ENCODE measurements at places on chromosomes 2 and 18.

- no peak for DNase-seq
Measured at GRCh38 chr2:109637749-109638570, 23.8 kb downstream of the SOWAHC start.

- no peak for DNase-seq
Measured at GRCh38 chr2:53366543-53366942, 401.1 kb upstream of the CHAC2 start.

GRCh38 chr2:237154082-237154638 lies 68.5 kb downstream of the COPS8 start:
- DNase-seq: no peak

GRCh38 chr2:172285760-172286159 lies 141.6 kb upstream of the ITGA6 start:
- no peak for DNase-seq

DNA sequence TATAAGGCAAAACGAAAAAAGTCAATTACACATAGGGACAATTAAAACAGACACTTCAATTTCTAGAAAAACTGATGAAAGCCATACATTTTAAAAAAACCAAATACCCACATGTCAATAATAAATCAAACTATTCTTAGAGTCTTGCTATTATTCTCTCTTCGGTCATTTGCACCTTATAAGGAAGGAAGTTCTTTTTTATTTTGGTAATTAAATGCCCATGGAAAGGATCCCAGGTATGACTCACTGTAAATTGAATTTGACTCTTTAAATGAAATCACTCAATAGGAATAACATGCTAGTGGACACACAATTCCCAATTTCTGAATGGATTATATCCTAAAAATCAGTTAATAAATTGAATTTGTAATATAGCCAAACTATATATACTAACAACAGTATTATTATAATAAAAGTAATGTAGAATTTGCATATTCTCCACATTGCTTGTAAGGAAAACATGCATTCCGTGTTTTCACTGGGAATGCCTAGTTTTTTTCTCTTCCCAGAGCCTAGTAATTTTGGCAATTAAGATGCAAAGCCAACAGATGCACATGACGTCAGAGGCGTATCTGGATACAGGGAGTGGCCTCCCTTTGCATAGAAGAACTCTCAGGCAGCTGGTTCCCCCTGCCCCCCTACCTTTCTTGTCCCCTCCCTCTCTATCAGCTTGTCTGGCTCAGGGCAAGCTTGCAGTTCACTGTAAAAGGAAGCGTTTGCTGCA lies 153.5 kb upstream of the PGAP1 start:
- no peak for DNase-seq

GRCh38 chr2:74864728-74865722 lies 31.1 kb downstream of the HK2 start:
- DNase-seq: no peak

DNA sequence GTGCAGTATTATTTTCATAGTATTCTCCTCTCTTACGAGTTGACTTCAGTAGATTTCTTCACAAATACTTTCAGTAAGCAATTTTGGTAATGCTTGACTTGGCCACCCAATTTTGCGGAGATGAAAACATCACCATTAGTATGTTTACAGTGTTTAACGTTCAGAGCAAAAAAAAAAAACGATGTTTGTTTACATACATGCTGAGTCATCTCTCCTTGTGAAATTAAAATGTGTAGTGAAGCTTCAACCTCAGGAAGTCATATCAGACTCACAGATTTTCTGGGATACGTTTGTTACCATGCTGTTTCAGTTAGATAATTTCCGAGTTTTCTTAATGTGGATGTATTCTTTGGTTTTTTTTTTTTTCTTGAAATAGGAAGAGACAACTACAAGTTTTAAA lies 100.1 kb downstream of the CTNNA2 start:
- no peak for DNase-seq

DNA sequence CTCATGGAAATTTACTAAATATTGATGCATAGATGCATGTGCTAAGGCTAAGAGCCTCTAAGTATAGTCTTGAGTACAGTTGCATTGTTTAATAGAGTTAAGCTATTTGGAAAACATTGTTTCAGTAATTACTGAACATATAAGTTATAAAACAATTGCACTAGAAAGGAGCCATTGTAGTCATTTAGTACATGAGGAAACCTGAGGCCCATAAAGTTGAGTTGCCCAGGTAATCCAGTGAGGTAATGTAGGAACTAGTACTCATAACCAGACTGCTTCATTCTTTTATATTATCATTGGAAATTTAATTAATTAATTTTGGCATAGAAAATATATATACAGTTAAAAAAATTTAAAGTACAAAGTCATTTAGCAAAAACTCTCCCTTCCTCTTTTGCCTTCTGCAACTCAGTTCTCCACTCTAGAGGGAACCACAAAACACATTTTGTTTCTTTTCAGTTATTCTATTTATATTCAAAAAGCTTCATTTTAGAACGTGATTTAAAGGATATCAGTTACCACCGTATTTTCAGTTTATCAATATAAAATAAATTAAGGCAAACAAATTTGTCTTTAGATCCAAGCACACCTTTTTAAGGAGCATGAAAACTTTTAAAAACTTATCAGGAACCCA lies 27.8 kb upstream of the TBR1 start:
- no peak for DNase-seq

DNA sequence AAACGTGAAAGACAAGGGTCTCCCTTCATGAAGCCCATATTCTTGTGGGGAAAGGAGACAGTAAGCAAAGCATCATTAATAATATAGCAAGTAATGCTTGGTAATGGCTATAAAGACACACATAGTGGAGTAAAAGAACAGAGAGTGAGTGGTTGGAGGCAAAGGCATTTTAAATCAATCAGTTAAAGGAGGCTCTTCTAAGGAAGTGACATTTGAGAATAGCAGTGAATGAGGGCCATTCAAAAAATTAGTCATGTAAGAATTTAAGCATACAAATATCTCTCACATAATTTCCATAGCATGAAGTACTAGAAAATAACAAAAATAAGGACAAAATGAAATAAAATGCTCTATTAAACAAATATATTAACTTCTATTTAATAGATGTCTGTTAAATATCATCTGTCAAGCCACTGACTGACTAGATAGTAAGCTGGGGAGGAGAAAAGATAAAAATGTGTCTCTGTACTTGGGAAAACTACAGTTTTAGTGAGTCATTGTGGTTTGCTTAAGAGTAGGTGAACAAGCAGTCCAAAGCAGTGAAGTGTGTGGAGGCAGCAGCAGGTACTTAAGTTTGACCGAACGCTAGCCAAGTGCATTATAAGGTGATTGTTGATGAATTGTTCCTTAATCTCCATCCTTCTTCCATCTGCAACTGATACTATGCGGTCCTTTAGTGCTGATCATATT lies 160.1 kb downstream of the PARD3B start:
- no peak for DNase-seq

DNA sequence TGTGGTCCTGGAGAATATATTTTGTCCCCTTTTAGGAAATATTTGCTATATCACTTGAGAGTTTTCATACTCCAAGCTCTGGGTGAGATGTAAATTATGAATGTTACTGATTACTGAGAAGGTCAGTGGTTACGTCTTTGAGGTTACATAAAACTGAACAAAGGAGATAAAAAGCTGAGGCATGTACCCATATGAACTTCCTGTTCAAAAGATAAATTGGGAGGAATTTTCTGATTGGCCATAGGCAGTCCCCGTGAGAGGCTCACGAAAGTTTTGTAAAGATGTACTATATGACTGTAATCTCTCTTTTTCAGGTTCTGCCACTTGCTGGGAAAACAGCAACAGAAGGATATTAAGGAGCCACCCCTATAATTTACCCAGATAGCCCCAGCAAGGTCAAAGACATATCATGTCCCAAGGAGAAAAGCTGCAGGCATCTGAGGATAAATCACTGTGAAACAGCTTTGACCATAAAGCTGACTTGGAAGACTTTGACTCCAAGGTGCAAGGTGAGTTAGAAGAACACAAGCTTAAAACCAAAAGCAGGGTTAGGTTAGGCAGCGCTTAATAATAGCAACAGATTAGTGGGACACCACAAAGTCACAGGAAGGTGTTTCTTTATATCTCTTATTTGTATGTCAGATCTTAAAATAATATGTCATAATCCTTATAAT lies 90.4 kb downstream of the OSBPL6 start:
- no peak for DNase-seq

- DNase-seq: no peak
Measured at GRCh38 chr2:30177956-30178355, 31.1 kb downstream of the YPEL5 start.

DNA sequence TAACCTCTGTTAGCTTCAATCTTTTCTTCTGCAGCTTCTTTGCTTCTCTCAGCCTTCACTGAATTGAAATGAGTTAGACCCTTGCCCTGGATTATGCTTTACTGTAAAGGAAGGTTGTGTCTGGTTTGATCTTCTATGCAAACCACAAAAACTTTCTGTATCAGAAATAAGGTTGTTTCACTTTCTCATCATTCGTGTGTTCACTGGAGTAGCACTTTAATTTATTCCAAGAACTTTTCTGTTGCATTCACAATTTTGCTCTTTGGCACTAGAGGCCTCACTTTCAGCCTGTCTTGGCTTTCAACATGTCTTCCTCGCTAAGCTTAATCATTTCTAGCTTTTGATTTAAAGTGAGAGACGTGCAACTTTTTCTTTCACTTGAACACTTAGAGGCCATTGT lies 365.3 kb downstream of the TDRD15 start:
- DNase-seq: no peak

- no peak for DNase-seq
Measured at GRCh38 chr2:239667431-239667985, 266.7 kb upstream of the HDAC4 start.

DNA sequence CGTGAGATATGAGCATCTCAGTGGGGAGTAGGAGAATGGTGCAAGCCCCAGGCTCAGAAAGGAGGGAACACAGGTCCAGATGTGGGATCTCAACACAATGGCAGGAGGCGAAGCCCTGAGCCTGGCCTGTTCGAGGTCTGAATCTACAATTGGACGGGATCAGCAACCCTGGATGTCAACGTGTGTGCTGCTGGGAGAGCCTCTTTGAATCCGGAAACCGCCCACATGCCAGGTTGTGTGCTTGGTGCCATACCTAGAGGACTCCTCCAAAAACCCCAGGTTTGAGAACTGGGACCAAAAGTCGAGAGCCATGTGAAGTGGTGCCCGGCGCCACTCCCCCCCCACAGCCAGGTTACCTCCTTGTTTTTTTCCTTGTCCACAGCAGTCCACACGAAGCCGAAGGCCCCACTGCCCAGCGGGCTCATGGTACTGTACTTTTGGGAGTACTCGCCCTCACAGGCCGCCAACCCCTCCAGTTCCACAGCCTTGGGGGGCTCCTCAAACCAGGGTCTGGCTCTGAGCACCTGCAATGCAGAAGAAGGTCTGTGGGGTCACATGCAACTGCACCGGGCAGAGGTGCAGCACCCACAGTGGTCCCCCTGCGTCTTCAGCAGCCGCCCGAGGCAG lies 20.4 kb upstream of the MTERF4 start:
- no peak for DNase-seq

DNA sequence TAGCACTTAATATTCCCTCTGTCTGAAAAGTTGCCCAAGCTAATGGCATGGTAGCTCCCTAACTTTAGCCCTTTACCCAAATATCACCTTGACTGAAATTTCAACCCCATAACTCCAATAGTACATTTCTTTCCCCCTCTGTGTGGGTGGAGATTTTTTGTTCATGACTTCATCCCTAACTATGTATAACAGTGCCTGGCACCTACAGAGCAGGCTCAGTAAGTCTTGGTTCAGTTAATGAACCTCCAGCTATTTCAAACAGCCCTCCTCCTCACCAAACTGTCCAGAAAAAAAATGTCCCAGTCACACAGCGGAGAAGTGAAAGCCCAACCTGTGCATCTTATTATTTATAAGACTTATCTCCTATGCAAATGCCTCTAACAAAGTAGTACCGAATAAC lies 18.6 kb downstream of the BUB1 start:
- no peak for DNase-seq

GRCh38 chr2:127086990-127087790 lies 19.8 kb downstream of the BIN1 start:
- no peak for DNase-seq

- no peak for DNase-seq
Measured at GRCh38 chr2:239258248-239258647, 142.6 kb downstream of the HDAC4 start.

GRCh38 chr2:156837635-156838370 lies 401.6 kb downstream of the GPD2 start:
- DNase-seq: no peak

DNA sequence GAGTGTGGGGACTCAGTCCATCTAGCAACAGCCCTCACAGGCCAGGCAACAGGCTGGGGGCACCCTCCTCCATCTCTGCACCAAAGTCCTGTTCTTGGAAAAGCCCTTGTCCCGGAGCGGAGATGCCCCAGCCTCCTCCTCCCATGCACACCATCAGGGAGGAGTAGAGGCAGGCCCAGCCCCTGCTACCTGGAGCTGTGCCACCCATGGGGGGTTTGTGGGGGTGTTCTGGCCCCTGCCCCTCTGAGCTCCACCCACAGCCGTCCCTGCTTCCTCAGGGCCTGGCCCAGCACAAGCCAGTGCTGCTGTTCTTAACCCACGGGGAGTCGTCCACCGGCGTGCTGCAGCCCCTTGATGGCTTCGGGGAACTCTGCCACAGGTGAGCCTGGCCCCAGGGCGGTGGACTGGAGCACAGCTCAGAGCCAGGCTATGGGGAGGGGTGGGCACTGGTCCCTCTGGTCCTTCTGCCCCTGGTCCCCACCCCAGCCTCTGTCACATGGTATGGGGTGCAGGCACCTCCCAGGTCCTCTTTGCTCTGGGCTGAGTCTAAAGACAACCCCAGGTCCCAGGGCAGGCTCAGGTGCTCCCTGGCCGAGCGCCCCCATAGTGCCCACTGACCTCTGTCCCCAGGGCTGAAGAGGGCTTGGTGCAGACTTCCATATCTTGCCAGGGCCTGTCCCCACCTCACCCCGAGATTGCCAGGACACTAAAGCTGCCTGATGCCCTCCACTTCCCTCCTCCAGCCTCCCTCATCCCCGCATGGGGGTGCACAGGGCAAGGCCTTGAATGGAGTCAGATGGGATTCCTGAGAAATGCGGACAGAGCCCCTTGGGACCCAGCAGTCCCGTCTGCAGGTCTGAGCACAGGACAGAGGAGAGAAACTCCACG lies 2.7 kb downstream of the AGXT start:
- no peak for DNase-seq

DNA sequence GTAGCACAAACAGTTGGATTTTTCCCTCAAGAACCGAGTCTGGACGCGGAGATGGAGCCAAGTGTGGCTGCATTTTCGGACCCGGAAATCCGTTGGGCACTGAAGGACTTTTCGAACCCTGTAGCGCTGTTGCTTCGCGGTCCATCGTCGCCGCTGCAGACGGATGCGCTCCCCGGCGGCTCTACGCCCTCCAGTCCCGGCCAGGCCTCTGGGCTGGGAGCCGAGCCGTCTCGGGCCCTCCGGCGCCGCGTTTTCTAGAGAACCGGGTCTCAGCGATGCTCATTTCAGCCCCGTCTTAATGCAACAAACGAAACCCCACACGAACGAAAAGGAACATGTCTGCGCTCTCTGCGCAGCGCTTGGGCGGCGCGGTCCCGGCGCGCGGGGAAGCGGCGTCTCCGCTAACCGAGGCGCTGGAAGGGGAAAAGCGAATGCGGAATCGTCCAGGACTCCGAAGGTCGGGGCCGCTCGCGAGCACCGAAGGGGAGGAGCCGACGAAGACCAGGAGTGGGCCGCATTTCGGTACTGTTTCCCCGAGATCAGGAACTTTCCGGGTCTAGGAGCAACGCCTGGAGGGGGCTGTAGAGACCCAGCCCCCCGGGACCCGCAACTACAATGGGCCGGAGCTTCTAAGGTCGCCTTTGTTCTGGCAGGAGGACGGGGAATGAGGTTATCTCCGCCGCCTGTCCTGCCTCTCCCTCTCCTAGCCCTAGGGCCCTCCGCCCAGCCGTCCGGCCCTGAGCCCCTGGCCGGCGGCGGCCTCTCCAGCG lies 3.2 kb downstream of the EMX1 start:
- DNase-seq: no peak
